ENCODE measurements at places on chromosomes 16 and 17. TPM values are rescaled to one million over a fixed set of nuclear protein-coding genes. Genes with fewer than 3 reads are reported as not detected.

GRCh38 chr16:1075546-1075945 is 3.0 kb downstream of the SSTR5 start:
- DNase-seq, result no peak

DNA sequence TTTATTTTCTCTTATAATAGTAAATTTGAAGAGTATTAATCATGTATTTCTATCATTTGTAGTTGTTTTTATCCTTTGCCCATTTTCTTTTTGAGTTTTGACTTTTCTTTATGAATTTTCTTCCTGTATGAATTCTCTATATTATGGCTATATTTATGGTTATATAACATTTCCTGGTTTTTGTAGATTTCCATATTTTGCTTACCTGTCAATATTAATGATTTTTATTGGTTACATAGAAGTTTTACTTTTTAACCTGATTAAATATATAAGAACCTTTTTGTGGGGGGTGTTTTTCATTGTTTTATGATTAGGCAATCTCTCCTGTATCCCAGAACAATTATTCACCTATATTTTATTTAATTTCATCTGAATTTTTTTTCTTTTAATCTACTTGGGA is 93.2 kb downstream of the AATF start:
- no peak for DNase-seq

- DNase-seq, result no peak
Measured at GRCh38 chr17:35645923-35646322, 58.8 kb downstream of the AP2B1 start.

GRCh38 chr16:27225536-27226360 is 22.4 kb downstream of the KDM8 start:
- no peak for DNase-seq

GRCh38 chr17:48545539-48545938 is 630 bp upstream of the HOXB2 start:
- no peak for DNase-seq

GRCh38 chr16:57233944-57234706 is 10.9 kb upstream of the ARL2BP start:
- no peak for DNase-seq

DNA sequence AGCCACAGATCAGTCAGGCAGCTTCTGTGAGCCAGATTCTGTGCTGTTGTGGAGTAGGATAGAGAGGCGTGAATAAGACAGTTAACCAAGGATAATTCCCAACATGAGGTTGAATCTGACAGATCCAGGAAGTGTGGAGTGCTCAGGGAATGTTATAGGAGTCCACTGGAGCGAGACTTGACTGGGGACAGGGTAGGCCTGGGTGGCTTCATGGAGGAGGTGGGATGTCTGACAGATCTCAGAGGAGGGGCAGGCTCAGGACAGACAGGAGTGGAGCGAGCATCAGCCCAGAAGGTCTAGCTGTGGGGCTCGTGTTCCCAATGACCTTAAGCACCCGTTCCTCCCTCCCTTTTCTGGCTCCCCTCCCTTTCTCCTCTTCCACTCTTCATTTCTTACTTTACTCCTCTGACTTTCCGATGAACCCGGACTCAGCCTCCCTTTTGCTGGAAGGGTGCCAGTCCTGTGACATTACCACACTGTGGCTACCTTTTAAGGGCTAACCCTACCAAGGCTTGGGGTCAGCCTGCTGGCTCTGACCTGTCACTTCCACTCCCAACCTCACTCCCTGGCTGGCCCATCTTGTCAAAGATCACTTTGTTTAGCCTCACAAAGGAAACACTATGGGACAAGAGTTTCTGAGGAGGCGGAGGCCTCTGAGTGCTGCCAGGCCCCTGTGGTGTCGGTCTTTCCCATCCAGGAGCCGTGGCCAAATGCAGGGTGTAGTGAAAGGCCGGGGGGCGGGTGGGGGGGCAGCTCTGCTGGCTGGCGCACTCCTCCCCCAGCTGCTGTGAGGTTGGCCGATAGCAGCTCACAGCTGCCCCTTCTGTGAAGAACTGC is 28.5 kb upstream of the EFCAB13 start:
- DNase-seq, result no peak

DNA sequence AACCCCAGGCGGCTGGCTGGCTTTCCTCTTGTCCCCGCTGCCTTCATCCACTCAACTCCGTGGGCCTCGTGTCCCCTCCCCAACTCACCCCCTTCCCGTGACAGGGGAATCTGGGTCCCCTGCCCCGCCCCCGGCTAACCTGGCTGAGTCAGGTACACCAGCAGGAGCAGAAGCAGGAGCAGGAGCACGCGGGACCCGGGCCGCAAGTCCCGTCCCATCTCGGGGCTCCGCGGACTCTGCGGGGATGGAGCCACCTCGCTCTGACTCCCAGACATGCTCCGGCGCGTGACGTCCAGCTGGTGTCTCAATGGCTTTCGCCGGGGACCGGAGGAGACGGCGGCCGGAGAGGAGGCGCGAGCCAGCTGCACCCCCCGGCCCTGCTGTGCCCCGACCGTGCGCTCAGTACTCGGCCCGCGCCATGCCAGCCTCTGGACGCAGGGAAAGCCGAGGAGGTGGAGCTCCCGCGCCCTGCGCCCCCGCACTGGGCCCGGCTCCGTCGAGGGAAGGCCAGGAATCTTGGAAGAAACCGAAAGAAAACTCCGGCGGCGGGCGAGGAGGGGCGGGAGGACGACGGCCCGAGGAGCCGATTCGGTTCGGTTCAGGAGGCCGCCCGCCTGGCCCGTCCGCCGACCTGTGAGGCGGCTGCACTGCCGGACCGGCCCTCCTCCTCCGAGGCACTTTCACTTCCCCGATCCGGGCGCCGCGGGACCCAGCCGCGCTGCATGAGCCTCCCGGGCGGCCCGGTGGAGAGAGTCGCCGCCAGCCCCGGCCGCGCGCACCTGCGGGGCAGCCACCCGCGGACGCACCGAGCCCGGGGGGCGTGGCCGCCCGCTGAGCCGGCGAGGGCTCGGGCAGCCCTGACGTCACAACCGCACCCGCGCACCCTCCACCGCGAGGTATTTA is at the start of the genes CXCL16 and ZMYND15:
CXCL16 (minus strand) TSS at position 807 of the 903 bp plus-strand sequence; CDS start at position 218, 589 bp downstream.
ZMYND15 (plus strand) TSS at position 712 of the 903 bp plus-strand sequence. CDS start 716 bp downstream, outside the sequence.
- DNase-seq, result no peak

DNA sequence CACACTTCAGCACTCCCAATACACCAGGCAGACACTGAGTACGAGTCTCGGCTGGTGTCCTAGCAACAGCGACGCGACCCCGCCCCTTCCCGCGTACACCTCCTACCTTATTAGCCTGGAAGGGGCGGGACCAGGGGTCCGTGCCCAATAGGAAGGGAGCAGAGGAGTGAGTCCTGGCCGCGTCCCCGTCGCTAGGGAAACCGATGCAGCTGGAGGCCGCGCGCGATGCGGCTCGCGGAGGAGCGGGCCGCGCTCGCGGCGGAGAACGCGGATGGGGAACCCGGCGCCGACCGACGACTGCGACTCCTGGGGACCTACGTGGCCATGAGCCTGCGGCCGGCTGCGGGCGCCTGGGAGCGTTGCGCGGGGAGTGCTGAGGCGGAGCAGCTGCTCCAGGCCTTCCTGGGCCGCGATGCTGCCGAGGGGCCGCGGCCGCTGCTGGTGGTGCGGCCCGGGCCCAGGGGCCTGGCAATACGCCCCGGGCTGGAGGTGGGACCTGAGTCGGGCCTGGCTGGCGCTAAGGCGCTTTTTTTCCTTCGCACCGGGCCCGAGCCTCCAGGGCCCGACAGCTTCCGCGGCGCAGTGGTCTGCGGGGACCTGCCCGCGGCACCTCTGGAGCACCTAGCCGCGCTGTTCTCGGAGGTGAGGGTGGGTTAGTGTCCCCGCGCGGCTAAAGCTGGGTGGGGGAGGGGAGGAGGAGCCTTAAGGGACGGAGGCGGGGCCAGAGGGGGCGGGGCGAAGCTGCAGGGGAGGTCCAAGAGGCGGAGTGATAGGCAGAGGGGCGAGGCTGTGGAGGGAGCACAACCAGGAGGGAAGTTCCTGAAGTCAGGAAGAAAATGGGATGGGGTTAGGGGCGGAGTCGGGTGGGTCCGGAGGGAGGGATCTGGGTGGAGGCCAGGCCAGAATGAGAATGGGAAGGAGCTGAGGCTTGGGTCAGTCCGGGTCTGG is at the start of gene DNAH9:
DNAH9 (plus strand) TSS at position 197 of the 948 bp plus-strand sequence; CDS start at position 226, 29 bp downstream.
- DNase-seq, result peak; percentile 80

DNA sequence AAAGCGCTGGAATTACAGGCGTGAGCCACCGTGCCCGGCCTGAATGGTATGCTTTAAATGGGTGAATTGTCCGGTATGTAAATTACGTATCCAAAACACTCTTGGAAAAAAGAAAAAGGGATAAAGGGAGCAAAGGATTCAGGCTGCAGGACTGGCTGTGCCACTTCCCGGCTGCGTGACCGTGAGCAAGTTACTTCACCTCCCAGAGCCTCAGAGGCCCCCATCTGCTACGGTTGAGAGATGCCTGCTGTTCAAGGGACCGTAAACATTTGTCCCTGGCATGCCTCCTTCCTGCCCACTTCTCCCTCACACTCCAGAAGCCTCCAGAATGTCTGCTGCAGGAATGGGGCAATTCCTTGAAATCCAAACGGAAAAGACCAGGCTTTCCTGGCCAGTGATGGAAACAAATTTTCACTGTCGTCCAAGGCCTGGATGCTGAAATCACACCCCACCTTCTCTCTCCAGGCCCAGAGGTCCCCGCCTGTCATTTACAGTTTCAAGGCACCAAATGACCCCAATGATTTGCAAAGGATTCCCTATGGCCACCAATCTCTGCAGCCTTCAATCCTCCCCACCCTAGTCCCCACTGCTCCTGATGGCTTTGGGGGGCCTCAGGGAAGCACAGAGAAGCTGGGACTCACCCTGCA is 22.9 kb upstream of the LITAF start:
- DNase-seq, result no peak

- no peak for DNase-seq
Measured at GRCh38 chr17:63309021-63309420, 137.1 kb downstream of the CYB561 start.

DNA sequence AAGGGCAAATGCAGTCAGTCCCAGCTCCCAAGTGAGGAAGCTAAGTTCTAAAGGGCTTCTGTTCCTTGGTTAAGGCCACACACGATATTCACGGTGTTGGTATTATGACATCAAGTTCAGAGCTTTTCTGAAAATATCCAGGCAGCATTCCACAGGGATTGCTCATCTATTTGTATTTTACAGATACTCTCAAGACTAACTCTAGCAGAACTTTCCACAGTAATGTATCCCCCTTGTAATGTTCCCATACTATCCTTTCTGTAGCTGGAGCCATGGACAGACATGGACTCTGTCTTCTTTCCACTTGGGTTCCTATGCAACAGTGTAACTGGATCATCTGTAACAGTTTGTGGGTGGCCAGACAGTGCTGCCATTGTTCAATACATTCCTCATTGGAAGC is 13.5 kb downstream of the SDR42E1 start:
- no peak for DNase-seq

- no peak for DNase-seq
Measured at GRCh38 chr16:12901204-12901596, 198 bp upstream of the SHISA9 start.

- no peak for DNase-seq
Measured at GRCh38 chr16:7921345-7921744, 588.7 kb downstream of the RBFOX1 start.

- no peak for DNase-seq
Measured at GRCh38 chr17:11869680-11870394, 127.4 kb downstream of the ZNF18 start.

- no peak for DNase-seq
Measured at GRCh38 chr16:71360378-71360777, 1.9 kb downstream of the CALB2 start.

Gene FAM20A
- total RNA-seq, result 72.0 TPM

Gene JUP
- total RNA-seq, result 40.7 TPM
